ENCODE measurements at places on chromosomes 5 and 9. TPM values are rescaled to one million over a fixed set of nuclear protein-coding genes. Genes with fewer than 3 reads are reported as not detected.

The BNC2 gene
- total RNA-seq, result 4.2 TPM

DNA sequence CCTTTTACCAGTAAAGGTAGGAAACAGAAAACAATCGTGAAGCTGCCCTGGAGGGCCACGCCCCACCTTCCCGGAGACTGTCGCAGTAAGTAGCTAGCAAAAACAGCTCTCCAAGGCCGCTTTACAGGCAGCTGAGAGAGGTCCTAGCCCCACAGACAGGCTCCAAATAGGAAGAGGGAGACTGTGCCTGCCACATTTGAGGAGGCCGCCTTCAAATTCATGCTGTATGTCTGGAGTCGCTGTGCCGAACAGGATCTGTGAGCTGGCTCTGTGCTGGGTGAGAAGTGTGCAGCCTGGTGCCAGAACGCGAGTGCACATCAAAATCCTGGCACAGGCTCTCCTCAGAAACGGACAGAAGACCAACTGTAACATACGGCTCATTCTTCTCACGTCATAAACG is 582.2 kb downstream of the CETN3 start:
- DNase-seq, result no peak

The ZFP2 gene
- 0.11 TPM for total RNA-seq

DNA sequence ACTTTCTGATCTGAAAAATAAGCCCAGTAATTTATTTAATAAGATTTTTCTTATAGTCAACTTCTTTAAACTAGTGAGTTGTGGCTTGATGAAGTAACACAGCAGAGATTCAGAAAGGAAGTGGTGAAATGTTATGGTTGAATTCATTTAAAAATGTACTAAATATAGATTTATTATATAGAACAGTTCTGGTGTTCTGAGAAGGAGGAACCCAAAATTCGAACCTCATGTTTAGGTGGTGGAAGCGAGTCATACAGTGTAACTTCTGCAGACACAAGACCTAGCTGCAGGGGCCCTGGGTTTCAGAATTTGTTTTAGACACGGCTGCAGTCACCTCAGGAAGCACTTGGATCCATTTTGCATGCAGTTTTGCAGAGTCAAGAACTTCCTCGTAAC is 188.2 kb downstream of the TRIO start:
- no peak for DNase-seq

DNA sequence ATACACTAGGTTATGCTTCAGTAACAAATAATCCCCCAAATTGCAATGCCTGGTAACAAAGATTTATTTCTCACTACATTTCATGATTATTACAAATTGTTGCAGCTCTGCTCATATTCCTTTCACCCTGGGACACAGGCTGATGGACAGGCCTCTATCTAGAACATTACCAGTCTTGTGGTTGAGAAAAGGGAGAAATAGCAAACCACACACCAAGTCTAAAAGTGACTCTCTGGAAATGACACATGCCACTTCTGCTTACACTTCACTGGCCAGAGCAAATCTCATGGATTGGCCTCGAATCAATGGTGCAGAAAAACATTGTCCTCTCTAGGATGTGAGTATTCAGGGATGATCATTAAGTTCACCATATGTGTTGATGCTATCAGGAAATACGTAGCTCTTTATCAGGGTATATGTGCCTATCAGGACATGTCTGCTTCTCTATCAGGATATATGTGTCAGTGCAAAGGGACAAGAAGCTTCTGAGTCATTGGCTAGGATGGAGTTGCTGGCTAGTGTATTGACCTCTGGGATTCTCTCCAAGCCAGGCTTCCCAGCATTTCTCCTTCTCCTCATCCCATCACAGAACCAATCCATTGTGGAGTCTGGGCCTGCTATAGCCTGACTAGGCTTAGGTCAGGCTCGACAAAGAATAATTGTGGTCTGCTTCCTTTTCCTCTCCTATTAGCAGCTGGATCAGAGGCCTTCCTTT is 91.1 kb upstream of the CEP78 start:
- no peak for DNase-seq

DNA sequence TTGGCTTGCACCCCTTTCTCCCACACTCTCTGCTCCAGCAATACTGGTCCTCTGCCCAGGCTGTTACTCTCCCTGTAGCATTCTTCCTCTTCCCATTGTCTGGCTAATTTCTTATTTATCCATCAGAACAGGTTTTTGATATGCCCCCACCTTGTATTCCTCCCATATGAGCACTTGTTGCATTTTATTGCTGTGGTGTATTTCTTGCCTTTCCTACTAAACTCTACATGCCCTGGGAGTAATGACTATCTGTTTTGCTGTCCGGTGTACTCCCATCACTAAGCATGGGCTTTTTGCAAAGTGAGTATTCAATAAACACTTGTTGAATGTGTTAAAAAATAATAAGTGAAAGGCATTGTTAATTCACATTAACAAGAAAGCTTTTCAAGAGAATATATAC is 104.3 kb upstream of the RANBP3L start:
- no peak for DNase-seq

DNA sequence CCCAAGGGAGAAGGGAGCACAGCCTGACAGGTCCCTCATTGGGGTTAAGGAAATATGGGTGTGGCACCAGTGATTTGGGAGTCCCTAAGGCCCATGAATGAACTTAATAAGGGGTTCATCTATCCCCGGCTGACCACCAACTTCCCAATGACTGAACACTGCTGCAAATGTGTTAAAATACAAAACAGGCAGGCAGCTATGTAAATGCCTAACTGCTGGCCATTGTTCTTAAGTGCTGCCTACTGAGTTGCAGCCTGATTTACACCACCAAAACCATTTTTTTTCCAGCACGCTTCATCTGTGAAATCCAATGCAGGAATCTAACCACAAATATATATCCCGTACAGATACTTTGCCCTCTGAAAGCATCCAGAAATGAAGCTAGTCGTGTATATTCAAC is 478.5 kb downstream of the PTPRD start:
- DNase-seq, result no peak

DNA sequence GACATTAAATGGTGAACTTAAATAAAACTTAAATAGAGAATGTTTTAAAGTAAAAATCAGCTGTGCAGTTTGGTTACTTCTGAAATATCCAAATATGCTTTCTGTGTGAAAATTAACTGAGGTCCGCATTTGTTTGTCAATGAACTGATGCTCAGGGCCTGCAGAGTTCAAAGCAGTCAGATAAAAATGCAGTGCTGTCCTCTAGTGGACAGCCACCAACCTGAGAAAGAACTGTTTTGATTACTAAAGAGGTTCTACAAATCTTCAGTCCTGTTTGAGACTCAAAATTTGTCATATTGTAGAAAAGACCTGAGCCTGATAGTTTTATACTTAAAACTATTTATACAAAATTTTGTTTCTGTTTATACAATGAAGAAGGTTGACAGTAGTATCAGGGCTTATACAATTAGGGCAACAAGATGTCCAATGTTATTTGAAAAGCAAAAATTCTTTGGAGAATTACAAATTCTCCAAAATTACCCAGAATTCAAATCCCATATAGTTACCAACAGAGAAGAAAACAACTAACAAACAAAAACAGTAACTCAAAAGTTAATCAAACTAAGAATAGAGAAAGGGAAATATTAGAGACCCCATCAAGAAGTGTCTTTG is 232.3 kb upstream of the TBCA start:
- DNase-seq, result peak; percentile 29

DNA sequence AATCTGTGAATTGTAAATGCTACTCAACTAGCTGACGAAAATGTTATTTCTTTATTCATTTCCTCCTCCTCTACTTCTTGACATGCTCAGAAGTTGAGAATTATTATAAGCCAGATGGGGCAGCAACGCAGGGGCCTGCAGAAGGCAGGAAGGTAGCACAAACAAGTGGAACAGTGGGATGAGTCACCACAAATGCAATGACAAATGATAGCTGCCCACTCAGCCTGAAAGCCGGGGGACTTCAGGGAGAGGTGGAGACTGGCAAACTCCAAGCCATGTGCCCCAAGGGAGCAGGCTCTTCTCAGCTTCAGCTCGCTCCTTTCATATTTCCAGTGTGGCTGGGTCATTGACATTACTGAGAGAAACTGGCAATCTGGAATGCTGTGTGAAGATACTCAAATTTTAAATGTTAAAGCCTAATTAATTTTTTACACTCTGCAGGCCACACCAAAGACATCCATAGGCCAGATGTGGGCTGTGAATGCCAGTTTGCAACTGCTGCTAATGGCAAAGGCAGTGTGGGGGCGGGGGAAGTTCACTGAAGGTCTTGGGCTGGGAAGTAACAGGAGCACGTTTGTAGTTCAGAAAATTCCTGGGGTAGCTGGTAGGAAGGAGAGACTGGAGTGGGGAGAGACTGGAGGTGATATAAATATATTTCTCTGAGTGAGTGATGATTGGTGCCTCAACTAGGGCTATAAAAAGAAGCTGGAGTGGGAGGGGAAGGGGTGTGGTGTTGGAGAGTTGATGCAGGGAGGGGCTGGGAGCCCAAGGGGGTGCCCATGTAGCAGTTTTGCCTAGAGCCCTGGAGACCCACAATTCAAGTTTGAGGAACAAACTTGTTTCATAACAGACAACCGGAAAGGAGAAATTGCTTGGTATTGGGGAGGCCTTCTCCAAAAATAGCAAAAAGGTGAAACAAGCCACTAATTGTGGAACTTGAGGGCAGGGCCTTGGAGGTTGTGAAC is 20.8 kb upstream of the ADRB2 start:
- peak; percentile 88 for DNase-seq

DNA sequence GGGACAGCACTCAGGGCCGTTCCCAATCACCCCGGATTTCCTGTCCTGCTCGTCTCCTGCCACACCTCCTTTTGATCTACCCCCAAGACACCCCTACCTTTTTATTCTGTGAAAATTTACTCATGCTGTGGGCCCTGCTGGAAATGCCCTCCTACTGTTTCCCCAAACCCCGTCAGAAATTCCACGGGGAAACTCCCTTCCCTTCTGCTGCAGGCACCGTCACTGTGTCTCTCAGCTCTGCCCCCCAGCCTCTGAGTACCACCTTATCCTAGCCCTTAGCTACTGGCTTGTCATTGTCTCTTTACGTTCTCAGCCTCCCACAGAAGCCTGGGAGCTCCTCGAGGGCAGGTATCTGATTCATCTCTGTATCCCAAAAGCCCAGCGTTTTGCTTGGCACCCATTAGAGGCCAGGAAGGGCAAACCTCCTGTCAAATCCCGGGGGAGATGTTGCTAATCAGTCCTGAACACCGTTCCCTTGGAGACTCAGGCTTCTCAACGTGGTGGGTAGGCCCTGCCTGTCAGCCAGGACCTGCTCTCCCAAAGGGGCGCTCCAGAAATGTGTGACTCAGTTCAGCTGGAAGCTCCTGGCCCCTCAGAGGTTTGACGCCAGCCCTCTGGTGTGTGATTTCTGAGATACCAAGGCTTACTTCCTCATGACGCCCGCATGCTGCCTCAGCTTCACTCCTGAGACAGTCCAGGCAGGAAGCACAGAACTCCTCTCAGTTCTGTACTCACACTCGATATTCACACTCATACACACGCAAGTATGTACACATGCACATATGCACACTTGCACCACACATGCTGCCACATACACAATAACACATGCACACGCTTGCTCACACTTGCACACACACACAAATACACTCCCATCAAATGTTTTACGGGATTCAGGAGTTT is 50.7 kb upstream of the GRHPR start:
- DNase-seq, result peak; percentile 81

DNA sequence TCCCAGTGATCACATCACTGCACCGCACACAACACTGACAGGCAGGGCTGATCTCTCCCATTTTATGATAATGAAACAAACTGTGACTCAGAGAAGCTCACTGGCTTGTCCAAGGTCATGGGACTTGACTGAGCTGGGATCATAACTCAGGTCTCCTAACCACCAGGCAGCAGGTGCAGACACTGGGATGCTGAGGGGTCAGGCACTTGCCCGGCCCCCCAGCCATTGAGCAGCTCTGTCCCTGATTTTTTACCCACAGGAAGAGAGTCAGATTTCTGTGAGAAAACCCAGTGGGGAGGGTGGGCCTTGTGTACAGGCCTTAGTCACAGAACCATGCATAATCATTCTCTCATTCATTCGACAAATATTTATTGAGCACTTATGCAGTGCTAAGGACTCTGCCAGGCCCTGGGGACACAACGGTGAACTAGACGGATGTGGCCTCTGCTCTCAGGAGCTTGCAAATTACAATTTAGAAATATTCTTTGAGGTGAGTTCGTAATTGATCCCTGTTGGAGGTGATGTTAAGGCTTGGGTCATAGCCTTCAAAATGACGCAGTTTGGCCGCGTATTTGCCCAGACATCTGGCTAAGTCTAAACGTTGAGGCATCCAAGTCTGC is 54.5 kb upstream of the TGFBR1 start:
- peak; percentile 69 for DNase-seq

The ZDHHC11 gene
- 3.6 TPM for total RNA-seq

DNA sequence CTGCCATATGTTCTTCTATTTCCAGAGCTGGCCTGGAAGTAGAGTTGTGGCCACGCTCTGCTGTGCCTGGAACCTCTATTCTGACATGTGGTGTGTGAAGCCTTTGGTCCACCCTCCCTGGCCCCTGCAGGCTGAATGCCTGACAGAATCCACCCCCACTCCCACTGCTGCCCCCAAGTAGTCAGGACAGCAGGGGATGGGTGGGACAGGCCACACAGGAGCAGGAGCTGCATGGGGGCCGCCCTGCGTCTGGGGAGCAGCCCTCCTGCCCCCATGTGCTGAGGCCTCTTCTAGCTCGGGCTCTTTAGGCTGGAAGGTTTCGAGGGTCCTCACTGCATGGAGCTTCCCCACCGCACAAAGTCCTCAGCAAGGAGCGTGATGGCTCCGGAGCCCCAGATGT is 32.6 kb upstream of the IRX4 start:
- DNase-seq, result no peak

DNA sequence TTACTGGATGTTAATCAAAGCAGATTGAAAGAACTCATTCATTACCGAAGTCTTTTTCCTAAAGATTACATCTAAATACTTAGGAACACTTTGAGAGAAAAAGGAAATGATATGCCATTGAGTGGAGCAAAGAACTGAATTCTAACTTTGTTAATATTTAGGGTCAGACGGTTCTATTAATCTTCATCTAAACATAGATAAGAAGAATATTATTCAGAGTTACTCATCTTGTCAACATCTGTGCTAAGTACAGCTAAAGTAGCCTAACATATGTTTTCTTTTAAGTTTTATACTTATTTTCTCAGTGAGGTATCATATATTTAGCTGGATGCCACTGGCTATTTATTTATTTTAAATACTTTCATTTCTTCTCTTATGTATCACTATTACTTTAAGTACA is 1763.7 kb downstream of the EFNA5 start:
- DNase-seq, result no peak

GRCh38 chr5:134563221-134563620 is 37.8 kb downstream of the JADE2 start:
- DNase-seq, result no peak

GRCh38 chr9:33161011-33161588 is 6.0 kb downstream of the B4GALT1 start:
- peak; percentile 99 for DNase-seq

DNA sequence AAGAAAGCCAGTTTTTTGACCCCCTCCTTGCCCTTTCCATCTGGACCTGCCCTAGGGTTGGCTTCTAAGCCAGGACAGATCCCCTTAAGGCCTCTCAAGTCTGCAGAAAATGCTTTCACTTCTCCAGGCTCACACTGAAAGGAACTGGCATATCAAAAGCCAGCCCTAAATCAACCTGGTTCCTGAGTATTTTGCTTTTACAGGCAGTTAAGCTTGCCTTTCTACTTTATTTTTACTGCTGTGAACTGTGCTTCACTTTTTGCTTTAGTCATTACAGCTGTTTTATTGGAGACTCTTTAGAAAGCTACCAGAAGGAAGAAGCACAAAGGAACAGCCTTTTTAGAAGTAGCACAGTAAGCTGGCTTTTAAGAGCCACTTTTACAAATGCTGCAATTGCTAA is 5.0 kb downstream of the TARS1 start:
- no peak for DNase-seq

- DNase-seq, result peak; percentile 11
These were observed 1.7 kb downstream of the PTAR1 start for GRCh38 chr9:69757996-69758675.

Measured in Daoy (cell line).